A549 (cell line): ENCODE measurements at places on chromosomes 16 and 17. TPM values are rescaled to one million over a fixed set of nuclear protein-coding genes. Genes with fewer than 3 reads are reported as not detected.

GRCh38 chr16:11649276-11649675 is 19.0 kb upstream of the SNN start:
- DNase-seq, result no peak

DNA sequence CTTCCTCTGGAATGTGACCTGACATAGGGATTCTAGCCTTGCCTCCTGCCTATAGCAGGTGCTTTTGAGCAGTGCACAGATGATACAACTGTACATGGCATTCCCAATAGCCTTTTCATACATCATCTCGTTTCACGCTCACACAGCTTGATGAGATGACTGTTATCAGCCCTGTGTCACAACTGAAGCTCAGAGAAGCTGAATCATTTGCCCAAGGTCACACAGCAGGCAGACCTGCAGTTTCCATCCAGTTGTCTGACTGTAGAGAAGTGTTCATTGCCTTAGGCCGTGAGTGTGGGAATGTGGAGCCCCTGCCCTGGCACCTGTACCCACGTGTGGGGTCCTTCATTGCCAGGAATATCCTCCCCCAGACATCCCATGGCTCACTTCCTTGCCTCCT is 20.1 kb downstream of the WFDC1 start:
- no peak for DNase-seq

DNA sequence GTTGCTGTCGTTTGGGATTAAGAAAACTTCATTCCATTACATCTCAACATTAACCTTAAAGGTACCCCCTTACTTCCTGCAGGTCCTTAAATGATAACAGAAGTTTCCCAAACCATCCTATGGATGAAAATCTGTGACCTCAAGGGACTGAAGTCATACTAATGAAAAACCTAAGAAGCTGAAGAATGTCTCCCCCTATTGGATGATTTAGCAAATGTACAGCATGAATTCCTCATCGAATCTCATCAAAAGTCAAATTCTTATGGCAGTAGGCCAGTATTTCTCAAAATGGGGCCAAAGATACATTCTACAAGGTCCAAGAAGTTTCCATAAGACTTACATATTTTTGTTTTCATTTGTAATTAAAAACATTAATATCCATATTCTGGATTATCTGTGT is 13.5 kb downstream of the SCO1 start:
- DNase-seq, result peak; percentile 56

DNA sequence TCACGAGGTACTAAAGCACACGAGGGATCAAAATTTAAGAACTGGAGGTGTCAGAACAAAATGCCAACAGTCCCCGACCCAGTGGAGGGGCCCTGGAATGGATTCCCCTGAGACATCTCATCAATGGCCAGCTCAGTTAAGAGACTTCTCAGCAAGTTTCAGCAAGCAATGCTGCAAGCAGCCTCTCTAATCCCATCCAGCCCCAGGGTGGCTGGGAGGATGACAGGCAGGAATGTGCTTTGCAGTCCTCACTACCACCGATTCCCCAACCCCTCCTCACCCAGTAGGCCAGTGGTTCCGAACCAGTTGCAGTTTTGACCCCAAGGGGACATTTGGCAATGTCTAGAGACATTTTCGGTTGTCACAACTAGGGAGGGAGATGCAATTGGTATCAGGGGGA is 8.7 kb downstream of the GPRC5B start:
- no peak for DNase-seq

GRCh38 chr17:32275060-32276042 is 9.7 kb downstream of the RHBDL3 start:
- peak; percentile 89 for DNase-seq

DNA sequence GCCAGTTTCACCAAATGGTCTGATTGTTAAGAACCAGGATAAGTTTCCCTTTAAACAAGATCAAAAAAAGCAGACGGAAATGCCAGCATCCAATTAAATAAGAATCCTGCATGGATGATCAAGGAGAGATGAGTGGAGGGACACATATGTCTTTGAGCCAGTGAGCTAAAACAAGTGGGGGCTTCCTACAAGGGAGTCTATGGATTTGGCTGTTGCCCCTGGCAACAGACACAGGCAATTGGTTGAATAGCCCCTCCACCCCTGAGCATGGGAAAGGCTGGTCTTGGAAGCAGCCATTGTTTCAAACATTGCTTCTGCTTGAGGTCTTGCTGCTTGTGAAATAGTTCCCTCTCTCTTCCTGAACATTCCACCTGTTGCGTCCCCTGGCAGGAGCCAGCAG is 374.7 kb upstream of the ERCC4 start:
- DNase-seq, result no peak

DNA sequence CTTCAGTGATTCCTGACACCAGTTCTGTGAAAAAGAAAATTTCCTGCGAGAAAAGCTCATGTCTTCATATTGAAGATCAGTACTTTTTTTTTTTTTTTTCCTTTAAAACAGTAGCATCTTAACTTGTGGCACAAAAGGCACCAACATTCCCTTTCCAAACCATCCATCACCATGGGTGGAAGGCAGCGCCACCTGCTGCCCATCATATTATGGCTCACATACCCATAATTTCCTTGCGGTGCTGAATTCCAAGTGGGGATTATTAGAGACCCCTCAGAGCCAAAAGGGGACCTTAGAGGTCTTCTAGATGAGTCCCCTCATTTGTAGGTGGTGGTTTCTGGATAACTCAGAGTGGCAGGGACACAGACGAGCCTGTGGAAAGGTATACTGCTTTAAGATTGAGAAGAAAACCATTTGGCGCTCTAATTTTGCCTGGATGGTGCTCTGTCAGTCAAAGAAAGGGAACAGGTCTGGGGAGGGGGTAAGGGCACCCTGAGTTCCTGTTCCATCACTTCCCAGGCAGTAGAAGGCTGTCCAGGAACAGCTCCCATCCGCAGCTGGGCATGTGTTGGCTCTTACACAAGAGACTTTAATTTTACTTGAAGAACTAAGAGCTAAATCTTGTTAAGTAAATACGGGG is 7.9 kb upstream of the SOST start:
- DNase-seq, result peak; percentile 88

DNA sequence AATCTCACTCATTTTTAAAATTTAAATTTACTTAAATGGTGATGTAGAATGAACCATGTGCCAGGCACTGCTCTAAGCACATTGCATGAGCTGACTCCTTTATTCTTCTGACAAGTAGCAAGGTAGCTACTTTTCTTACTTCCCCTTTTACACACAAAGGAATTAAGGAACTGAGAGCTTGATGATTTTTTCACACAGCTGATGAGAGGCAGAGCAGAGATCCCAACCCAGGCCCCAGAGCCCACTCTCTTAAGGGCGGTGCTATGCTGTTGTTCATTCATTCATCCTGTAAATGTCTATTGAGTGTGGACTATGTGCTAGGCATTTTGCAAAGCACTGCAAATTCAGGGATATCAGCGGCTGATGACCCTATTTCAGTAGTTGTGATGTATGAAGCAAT is 17.9 kb downstream of the SEC14L5 start:
- no peak for DNase-seq

GRCh38 chr16:90018652-90019542 is at the start of gene DBNDD1:
Gene DBNDD1, minus strand, starts transcription at chr16:90019456. Its CDS starts 115 bp downstream, at chr16:90019341.
- DNase-seq, result peak; percentile 67

DNA sequence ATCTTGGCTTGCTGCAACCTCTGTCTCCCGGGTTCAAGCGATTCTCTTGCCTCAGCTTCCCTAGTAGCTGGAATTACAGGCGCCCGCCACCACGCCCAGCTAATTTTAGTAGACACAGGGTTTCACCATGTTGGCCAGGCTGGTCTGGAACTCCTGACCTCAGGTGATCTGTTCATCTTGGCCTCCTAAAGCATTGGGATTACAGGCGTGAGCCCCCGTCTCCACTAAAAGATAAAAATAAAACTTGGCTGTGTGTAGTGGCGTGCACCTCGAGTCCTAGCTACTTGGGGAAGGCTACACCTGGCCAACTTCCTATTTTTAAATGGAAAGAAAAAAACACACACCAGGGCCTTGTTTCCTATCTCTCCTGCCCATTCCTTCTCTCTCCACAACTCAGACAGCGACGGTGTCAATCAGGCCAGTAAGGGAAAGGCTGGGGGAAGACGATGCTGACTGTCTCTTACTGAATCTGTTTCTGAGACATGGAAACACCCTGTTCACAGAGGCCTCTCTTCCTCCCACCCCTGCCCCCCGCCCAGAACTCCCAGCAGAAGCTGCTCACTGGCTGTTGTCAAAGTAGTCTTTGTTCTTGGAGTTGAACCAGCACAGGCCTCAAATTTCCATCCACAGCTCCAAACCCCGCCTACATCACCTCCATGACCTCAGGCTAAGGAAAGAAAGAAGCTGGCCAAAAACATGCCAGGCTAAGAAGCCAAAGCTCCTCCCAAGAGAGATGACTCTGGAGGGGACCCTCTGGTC is 96.6 kb downstream of the NXN start:
- no peak for DNase-seq

GRCh38 chr17:64657610-64658125 is 4.4 kb downstream of the SMURF2 start:
- no peak for DNase-seq

- no peak for DNase-seq
Observed at GRCh38 chr16:50653633-50654519, 27.2 kb downstream of the SNX20 start.

GRCh38 chr16:26830428-26831127 is 236.1 kb upstream of the C16orf82 start:
- no peak for DNase-seq

DNA sequence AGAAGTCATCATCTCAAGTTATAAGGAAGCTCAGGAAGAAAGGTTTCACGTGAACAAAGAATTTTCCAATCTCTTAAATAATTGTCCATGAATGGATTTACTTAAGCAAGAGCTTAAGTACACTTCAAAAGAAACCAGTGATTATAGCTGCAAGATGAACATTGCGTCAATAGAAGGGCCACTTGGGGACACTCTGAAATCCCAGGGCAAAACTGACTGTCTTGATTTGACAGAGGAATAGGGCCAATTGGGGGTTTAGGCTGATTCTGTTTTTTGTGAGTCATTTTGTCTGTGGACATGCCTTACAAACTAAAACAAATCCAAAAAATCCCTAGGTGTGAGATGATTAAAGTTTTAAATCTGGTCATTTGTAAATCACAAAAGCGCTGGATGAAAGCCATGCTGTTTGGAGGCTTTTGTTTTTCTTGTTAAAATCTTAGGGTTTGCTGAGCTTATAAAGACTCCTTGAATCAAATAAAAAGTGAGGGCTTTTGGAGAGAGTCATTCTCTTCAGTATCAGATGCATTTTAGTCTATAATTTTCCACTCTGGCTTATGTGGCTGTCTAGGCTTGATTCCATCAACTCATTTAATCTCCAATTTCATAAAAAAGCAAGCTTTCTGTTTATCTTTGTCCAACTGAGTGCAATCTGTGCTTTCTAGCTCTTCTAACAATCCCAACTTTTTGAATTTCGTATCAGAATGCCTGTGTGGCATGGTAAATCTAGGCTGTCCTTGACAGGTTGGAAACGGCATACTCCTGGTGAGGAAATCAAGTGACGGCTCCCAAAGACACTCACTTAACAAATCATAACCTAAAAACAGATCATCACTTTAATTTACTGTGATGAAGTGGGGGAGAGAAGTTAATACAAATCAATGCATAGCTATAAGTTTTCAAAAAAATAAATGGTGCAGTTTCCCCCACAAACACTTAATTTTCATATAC is 98.2 kb upstream of the SOX9 start:
- no peak for DNase-seq

GRCh38 chr16:24887472-24887871 is 41.7 kb downstream of the SLC5A11 start:
- DNase-seq, result no peak

GRCh38 chr17:16354585-16354984 is 1.3 kb upstream of the CENPV start:
- no peak for DNase-seq

DNA sequence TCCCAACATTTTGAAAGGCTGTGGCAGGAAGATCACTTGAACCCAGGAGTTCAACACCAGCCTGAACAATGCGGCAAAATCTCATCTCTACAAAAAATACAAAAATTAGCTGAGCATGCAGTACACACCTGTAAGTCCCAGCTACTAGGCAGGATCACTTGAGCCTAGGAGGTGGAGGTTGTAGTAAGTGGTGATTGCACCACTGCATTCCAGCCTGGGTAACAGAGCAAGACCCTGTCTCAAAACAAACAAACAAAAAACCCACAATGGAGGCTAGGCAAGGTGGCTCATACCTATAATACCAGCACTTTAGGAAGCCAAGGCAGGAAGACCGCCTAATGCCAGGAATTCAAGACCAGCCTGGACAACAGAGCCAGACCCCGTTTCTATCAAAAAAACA is 12.0 kb downstream of the APPBP2 start:
- DNase-seq, result no peak

DNA sequence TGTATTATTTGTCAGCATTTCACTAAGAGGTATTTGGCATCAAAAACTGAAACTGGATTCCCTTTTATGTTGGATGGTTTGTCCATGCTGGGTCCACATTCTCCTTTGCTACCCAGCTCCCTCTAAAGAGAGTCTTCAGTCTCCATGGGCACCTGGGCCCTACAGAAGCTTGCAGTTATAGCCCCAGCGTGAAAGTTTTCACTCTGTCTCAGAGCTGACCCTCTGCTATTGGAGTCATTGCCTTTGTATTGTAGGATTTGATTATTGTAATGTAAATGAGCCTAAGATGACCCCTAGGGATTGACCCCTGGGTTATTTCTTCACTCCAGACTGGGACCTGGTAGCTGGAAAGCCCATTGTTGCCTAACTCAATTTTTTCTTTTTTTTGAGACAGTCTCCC is 1026.5 kb upstream of the EEF2KMT start:
- no peak for DNase-seq

- no peak for DNase-seq
Observed at GRCh38 chr17:77451894-77452852, 311.4 kb downstream of the SEC14L1 start.

- DNase-seq, result peak; percentile 58
Observed at GRCh38 chr16:67000384-67001351, 12.3 kb downstream of the CES4A start.

GRCh38 chr17:36503456-36504155 is 17.1 kb downstream of the ZNHIT3 start:
- DNase-seq, result no peak

DNA sequence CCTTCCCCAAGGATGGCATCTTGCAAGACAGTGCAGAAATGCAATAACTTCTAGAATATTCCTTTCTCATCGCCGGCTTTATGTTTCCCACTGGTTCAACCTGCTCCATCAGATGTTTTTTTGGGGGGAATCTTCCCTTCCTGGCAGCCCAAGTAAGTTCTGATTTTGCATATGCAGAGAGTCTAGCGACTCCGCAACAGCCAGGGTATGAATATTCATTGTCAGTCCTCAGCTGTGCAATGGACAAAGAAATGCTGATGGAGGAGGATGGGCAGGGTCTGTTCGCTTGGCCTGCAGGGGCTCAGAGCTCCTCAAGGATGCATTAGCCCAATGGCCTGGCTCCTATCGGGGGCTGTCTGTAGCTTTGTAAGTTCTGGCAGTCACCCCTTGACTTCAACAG is 358.8 kb upstream of the CCL2 start:
- DNase-seq, result no peak

The CCDC200 gene
- not detected in 3 replicates for polyA plus RNA-seq

The SEPTIN12 gene
- polyA plus RNA-seq, result 0.14 TPM in 1 of 3 replicates, not detected in the others

The ZACN gene
- polyA plus RNA-seq, result 0.20 to 0.30 TPM (median 0.21 TPM) in 3 replicates

The NFATC3 gene
- 11.8 to 13.3 TPM (median 12.5 TPM) in 3 replicates for polyA plus RNA-seq

The GEMIN4 gene
- 45.5 to 49.0 TPM (median 47.6 TPM) in 3 replicates for polyA plus RNA-seq

The ASB16 gene
- polyA plus RNA-seq, result 0.12 to 0.16 TPM (median 0.15 TPM) in 3 replicates

The TBC1D3B gene
- 4.7 to 5.9 TPM (median 5.6 TPM) in 3 replicates for polyA plus RNA-seq

The NME4 gene
- polyA plus RNA-seq, result 301 to 349 TPM (median 339 TPM) in 3 replicates

The SPATA22 gene
- not detected in 3 replicates for polyA plus RNA-seq

The TAT gene
- polyA plus RNA-seq, result 0.03 to 0.06 TPM (median 0.05 TPM) in 3 replicates

The AATF gene
- 120 to 124 TPM (median 120 TPM) in 3 replicates for polyA plus RNA-seq

The CAPN15 gene
- polyA plus RNA-seq, result 31.3 to 33.9 TPM (median 33.3 TPM) in 3 replicates

The KRT34 gene
- polyA plus RNA-seq, result 0.17 to 0.33 TPM (median 0.23 TPM) in 3 replicates

The CCL7 gene
- 0.13 to 0.17 TPM in 2 of 3 replicates, not detected in the other for polyA plus RNA-seq

The KRTAP4-1 gene
- 0.12 TPM in 2 of 3 replicates, not detected in the other for polyA plus RNA-seq
